ENCODE measurements at places on chromosomes 6 and 20. TPM values are rescaled to one million over a fixed set of nuclear protein-coding genes. Genes with fewer than 3 reads are reported as not detected.

- DNase-seq = no peak
Measured at GRCh38 chr20:32792316-32792715, 27.4 kb upstream of the MAPRE1 start.

The MCCD1 gene
- not detected for total RNA-seq

The CYP39A1 gene
- total RNA-seq = 1.3 TPM

- DNase-seq = no peak
Measured at GRCh38 chr20:51522207-51522606, 20.3 kb downstream of the NFATC2 start.

DNA sequence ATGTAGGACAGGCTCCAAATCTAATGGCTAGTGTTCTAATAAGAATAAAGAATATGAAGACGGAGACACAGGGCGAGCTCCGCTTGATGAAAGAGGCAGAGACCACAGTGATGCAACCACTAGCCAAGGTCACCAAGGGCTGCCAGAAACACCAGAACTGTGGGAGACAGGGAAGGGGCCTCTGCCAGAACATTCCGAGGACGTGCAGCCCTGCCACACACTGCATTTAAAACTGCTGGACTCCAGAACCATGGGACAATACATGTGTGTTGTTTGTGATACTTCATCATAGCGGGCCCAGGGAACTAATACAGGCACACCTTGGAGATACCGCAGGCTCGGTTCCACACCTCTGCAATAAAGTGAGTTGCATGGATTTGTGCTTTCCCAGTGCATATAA, 2.9 kb upstream of the THBS2 start:
- DNase-seq = no peak

Data from foreskin keratinocyte (primary cell).